ENCODE measurements at places on chromosomes 13 and 19.

- DNase-seq: no peak
These were observed 7.2 kb downstream of the GAS6 start for GRCh38 chr13:113856716-113857065.

GRCh38 chr19:11848200-11848593 is 329 bp upstream of the ZNF439 start:
- DNase-seq: no peak

- DNase-seq: peak; percentile 56
These were observed 12.2 kb upstream of the LILRA5 start for GRCh38 chr19:54325194-54325621.

DNA sequence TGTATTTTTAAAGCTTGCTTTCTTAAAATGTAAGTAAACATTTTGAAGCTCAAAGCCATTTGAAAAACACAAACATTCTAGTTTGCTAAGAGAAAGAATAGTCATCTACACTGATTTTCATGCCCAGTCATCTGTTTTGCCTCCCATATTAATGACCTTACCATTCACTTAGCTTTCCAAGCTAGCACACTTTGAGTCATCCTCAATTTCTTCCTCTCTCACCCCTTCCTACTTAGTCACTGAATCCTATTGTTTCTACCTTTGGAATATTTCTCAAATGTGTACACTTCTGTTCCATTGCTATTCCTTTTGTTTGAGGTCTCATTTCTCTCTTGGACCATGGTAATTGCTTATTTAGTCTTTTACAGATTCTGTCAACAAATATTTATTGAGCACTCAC is 7.3 kb upstream of the HS6ST3 start:
- DNase-seq: no peak

DNA sequence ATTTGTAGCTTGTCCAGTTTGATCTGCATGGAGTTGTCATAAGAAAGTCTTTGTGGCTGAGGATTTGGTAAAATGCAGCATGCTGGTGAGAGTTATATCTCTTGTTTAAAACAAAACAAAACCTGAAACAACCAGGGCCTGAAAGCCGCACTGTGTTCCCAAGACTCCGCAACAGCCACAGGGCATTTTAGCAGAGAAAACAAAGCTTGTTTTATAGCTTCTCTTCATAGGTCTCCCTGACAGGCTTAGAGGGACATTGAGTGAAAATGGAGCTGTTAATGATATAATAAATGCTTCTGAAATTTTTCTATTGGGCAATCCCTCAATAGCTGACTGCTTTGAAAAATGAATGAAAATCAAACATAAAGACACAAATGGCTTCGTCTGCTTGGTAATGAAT is 148.7 kb upstream of the RNF113B start:
- no peak for DNase-seq

GRCh38 chr19:33125929-33126388 is 6.0 kb upstream of the WDR88 start:
- DNase-seq: peak; percentile 38

- no peak for DNase-seq
These were observed 375.5 kb upstream of the SLITRK5 start for GRCh38 chr13:87295636-87296035.

DNA sequence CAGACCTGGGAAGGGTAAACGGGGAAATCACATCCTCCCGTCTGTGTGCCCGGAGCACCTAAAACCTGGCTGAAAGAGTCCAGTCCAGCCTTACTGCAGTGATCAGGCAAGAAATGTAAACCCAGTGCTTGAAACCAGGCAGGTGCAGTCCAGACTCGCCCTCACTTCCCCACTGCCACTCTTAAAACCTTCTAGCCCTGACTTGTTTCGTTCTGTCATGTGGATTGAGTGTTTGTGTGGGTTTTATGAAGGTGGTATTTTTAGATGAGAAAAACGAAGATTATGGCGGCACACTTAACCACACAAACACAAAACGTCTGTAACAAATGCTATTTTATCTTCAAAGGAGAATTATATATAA is 839 bp upstream of the CKAP2 start:
- DNase-seq: no peak

- no peak for DNase-seq
These were observed 862.6 kb downstream of the EFNB2 start for GRCh38 chr13:105672881-105673280.

DNA sequence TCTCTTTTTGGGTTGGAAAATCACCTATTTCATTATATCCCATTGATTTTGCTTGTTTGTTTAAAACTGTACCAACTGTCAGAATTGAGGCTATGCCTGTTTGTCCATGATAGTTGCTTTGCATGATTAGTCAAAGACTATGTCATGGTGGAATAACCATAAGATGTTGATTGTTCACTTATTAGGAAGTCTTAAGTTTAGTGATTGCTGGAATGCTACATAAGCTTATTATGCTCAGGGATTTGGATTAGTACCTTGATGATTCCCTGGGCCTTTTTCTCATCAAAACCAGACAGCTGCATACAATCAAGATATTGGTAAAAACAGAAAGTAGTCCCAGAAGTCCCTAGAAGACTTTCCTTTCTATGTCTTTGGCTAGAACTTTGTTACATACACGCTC is 954.7 kb downstream of the PCDH9 start:
- no peak for DNase-seq

- DNase-seq: no peak
These were observed 289.5 kb upstream of the MAB21L1 start for GRCh38 chr13:35765941-35766340.

DNA sequence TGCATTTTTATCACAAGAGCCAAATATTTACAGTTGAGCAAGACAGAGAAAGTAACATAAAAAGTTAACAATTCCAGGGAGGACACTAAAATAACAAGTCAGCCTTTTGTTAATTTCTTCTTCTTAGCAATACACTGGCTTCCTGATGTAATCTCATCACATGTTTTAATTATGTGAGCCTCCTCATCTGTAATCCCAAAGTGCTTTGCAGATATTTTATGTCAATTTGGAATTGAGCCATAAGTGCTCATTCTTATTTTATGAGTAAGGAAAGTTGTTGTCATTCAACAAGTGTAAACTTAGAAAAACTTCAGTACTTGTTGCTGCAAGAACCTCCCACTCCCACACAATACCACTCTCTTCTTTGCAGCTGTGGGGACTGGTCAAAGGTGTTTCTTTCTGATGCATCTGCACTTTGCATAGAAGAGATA is 223.6 kb downstream of the GPC6 start:
- DNase-seq: no peak

GRCh38 chr19:932648-933552 is 7.1 kb downstream of the ARID3A start:
- no peak for DNase-seq

DNA sequence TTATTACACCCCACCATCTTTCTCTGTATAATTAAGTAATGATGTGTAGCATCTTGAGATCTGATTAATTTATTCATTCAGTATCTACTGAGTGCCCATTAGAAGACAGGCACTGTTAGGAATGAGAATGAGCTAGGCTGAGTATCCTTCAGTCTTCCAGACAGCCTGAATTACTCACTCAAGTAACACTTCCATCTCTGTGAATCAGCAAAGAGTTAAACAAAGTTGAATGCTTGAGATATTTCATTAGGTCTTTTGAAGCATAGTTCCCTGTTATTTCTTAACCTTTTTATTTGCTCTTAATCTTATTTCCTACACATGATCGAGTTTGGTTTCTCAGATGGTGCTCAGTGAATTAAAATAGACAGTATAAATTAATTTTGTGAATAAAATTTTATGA is 413.7 kb downstream of the DCT start:
- DNase-seq: no peak

- DNase-seq: no peak
These were observed 64.7 kb downstream of the GPR12 start for GRCh38 chr13:26695891-26696311.

GRCh38 chr19:4624301-4624700 is 15.0 kb upstream of the TNFAIP8L1 start:
- no peak for DNase-seq

GRCh38 chr13:75489502-75490263 is 7.7 kb upstream of the TBC1D4 start:
- DNase-seq: no peak

- peak; percentile 65 for DNase-seq
These were observed 62.2 kb upstream of the GTF3A start for GRCh38 chr13:27362064-27362751.

DNA sequence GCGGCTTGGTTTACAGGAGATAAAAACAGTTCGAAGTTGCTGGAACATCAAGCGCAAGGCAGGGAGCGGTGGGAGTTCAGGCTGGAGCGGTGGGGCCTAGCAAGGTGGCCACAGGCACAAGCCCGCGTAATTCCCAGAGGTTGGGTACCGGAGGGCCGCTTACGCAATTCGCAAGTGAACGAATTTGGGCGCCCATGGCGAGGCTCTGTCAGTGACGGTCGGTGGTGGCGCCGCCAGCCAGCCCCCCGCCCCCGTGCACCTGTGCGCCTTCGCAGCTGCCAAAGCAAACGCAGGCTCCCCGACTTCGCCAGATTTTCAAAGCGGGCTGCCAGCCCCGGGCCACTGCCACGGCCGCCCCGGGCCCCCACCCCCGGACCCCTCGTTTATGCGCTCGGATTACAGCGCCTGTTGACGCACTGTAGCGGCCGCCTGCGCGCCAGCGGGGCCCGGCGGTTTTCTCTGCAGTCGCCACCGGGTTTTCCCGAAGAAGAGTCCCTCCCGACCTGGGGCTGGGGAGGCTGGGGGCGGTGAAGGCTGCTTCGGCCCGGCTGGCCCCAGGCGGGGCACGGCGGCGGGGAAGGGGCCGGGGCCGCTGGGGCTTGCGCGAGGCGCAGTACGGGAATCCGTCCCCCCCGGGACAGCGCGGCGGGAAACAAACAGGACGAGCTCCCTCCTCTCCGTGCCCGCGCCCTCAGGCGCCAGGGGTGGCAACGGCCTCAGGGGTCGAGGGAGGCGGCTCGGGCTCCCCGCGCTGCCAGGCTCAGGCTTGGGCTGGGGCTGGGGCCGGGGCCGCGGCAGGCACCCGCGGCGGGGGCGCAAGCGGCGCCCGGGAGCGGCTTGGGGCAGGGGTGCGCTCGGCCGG is 709 bp downstream of the N4BP2L1 start:
- peak; percentile 49 for DNase-seq

GRCh38 chr13:39566216-39566869 is 36.6 kb downstream of the LHFPL6 start:
- no peak for DNase-seq

DNA sequence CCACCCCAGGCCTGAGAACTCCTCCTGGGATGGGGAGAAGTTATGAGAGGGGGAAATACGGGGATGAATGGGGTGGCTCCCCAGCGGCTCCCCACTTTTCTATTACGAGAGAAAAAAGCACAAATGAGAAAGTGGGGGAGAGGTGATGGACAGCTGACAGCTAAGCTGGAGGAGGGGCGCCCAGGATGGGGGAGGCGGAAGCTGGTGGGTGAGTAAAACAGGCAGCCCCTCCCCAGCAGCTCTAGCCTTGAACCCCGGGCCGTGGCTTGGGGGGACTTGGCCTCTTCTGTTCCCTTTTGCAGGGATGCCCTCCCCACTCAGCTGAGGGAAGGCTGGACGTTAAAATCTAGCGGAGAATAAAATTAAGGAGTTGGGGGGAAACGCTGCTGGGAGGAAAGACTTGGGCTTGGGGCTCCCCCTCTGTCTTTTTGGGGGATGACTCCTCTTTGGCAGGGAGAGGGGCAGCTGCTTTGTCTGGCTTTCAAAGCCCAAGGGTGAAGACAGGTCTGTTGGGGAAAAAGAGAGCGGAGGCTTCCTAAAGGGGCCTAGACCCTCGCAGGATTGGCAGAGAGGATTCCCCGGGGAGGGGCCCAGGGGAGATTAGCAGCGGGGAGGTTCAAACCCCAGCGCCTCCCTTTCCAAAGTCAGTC is 1.4 kb upstream of the SAMD1 start:
- no peak for DNase-seq

GRCh38 chr13:85431720-85432119 is 367.5 kb downstream of the SLITRK6 start:
- DNase-seq: no peak

GRCh38 chr19:45902651-45903625 is 525 bp upstream of the MYPOP start:
- DNase-seq: peak; percentile 98

GRCh38 chr13:42116225-42116624 is 67.8 kb downstream of the DGKH start:
- no peak for DNase-seq

DNA sequence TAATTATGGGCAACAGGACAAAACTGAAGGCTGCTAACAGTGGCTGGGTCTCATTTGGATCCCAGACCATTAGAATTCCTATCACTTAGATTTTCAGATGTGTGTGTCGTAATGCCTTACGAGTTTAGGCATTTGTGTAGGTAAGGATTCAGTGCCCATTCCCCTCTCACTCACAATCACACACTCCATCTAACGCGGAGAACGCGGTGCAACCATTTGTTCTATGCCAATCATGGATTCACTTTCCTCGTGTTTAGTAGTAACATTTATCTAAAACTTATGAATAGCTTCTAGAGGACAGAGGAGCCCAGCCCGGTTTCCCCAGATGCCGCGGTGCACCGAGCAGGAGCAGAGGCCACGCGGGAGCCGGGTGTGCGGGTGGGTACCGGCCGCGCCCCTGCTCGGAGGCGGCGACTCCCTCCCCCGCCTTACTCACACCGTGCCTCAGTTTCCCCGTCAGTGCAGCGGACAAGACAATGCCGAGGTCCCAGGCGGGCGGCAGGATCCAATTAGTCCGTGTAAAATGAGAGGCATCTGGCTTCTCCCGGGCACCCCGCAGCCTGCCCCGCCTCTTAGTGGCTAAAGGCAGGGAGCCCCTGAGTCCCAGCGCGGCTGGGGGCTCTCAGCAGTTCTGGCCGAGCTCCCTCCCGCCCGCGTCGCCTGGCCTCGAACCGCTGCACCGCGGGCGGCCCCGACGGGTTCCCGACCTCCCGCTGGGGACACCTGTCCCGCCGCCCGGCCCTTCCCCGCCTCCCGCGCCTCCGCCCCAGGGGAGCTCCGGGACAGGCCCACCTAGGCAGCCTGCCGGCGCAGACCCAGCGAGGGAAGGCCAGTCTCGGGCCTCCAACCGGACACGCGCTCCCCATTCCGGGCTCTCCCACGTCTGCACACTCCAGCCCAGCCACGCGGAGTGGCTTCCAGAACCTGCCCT is 5.9 kb upstream of the C1QTNF9B start:
- DNase-seq: no peak

DNA sequence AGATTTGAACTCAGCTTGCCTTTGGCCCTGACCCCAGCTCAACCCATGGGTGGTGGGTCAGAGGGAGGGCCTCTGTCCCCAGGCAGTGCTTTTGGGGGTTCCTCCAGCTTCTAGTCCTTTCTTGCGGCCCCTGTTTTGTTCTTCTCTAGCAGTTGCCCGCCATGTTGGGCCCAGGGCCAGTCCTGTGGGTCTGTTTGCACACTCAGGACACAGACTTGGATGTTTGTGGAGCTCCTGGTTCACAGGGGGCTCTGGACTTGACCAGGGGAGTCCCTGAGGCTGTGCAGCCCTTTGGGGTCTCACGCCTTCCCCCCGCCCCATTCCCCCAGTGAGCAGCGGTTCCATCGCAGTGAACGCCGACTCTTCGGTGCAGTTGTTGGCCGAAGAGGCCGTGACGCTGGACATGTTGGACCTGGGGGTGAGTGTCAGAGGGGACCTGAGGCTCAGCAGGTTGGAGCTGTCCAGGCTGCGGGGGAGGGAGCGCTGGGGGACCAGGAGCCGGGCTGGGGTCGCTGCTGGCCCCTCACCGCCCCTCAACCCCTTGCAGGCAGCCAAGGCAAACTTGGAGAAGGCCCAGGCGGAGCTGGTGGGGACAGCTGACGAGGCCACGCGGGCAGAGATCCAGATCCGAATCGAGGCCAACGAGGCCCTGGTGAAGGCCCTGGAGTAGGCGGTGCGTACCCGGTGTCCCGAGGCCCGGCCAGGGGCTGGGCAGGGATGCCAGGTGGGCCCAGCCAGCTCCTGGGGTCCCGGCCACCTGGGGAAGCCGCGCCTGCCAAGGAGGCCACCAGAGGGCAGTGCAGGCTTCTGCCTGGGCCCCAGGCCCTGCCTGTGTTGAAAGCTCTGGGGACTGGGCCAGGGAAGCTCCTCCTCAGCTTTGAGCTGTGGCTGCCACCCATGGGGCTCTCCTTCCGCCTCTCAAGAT is 2.5 kb downstream of the ATP5F1D start:
- peak; percentile 79 for DNase-seq

Data from activated T-cell treated with anti-CD3 and anti-CD28 coated beads for 4 hours (primary cell).